ENCODE measurements at places on chromosomes 1 and 21. TPM values are rescaled to one million over a fixed set of nuclear protein-coding genes. Genes with fewer than 3 reads are reported as not detected.

Gene CAMSAP2
- 22.0 TPM for polyA plus RNA-seq

Gene HHIPL2
- polyA plus RNA-seq = not detected

Gene ZFP69B
- polyA plus RNA-seq = 3.7 TPM

Gene ACAP3
- 29.4 TPM for polyA plus RNA-seq

Gene KRTAP12-2
- not detected for polyA plus RNA-seq

Gene CYP4A11
- polyA plus RNA-seq = 2.9 TPM

Gene HPCAL4
- not detected for polyA plus RNA-seq

Gene TTLL10
- polyA plus RNA-seq = not detected

Gene KCNA10
- 0.15 TPM for polyA plus RNA-seq

Gene PCP4
- not detected for polyA plus RNA-seq

Gene RFX5
- polyA plus RNA-seq = 19.0 TPM

Gene CFHR2
- not detected for polyA plus RNA-seq

Gene LMX1A
- 1.5 TPM for polyA plus RNA-seq

Gene TNFSF4
- 2.8 TPM for polyA plus RNA-seq

Gene NOS1AP
- 0.77 TPM for polyA plus RNA-seq

Gene RYR2
- polyA plus RNA-seq = 2.8 TPM

Gene HCN3
- polyA plus RNA-seq = 8.6 TPM

Gene CCDC28B
- 56.2 TPM for polyA plus RNA-seq

Gene GPR61
- polyA plus RNA-seq = 2.2 TPM

Gene UBL4B
- not detected for polyA plus RNA-seq

Gene TRIM17
- polyA plus RNA-seq = 0.41 TPM

Gene MTMR11
- polyA plus RNA-seq = 14.3 TPM

Gene SLAMF1
- not detected for polyA plus RNA-seq

Gene DNTTIP2
- polyA plus RNA-seq = 45.8 TPM

Gene CYYR1
- polyA plus RNA-seq = 15.8 TPM
